ENCODE measurements at places on chromosomes 11 and 22. TPM values are rescaled to one million over a fixed set of nuclear protein-coding genes. Genes with fewer than 3 reads are reported as not detected.

GRCh38 chr11:76623171-76623883, 47.2 kb downstream of the LRRC32 start:
- no peak for DNase-seq

MMP27 gene
- not detected for polyA plus RNA-seq

- no peak for DNase-seq
These were observed 21.7 kb downstream of the CAVIN3 start for GRCh38 chr11:6298605-6299004.

KCNA4 gene
- polyA plus RNA-seq: 0.16 TPM

INSC gene
- 0.33 TPM for polyA plus RNA-seq

DNA sequence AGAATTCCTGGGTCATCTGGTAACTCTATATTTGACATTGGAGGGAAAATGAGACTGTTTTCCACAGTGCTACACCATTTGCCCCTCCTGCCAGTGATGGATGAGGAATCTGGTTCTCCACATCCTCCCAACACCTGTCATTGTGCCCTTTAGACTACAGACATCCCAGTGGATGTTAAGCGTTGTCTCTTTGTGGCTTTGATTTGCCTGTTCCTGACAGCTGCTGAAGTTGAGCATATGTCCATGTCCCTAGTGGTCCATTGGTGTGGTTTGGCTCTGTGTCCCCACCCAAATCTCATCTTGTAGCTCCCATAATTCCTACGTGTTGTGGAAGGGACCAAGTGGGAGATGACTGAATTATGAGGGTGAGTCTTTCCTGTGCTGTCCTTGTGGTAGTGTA, 88.5 kb downstream of the BRD1 start:
- no peak for DNase-seq

DNA sequence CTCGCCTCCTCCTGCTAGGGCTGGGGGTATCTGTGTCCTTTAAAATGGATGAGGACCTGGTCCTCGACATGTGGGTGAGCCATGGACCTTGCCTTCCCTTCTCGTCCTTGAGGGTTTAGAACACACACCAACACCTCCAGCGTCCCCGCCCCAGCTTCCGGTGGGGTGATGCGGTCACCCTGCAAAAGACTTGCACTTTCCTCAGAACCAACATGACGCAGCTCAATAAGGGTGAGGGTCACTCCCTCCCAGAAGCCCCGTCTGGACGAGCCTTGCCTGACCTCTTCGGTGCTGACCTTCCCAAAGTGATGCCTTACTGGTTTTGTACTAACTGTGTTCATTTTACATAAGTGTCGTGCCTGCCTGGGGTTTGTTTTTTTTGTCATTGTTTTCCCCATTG, 41.0 kb downstream of the DBX1 start:
- DNase-seq: no peak

DNA sequence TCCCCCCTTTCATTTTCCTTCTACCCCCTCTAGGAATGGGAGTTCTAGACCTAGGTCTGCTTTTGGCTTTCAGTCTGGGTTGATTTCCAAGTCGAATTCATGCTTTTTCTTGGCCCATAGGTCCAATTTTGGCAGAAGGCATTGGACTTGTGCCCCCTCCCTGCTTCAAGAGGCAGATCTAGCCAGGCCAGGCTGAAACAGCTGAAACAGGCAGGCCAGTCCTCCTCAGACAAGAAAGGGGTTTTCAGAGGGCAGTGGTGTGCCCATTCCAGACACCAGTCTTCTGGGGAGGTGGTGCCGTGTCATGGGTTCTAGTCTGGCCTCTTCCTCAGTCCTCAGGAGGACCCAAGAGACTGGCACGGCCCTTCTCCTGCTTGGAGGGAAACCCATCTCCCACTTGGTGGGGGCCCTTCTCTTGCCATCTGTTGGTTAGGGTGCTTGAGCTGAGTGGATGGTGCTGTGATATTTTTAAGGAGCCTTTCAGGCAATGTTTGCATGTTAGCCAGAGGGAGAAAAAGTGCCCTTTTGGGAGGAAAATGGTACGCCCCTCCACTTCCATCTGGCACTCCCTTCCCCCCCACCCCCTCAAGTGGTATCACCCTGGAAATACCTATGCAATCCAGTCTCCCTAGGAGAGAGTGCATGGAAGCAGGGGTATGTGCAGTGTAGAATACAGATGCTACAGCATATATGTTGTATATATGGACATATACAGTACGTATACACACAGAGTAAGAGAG, 53.6 kb downstream of the SYT13 start:
- DNase-seq: no peak

DNA sequence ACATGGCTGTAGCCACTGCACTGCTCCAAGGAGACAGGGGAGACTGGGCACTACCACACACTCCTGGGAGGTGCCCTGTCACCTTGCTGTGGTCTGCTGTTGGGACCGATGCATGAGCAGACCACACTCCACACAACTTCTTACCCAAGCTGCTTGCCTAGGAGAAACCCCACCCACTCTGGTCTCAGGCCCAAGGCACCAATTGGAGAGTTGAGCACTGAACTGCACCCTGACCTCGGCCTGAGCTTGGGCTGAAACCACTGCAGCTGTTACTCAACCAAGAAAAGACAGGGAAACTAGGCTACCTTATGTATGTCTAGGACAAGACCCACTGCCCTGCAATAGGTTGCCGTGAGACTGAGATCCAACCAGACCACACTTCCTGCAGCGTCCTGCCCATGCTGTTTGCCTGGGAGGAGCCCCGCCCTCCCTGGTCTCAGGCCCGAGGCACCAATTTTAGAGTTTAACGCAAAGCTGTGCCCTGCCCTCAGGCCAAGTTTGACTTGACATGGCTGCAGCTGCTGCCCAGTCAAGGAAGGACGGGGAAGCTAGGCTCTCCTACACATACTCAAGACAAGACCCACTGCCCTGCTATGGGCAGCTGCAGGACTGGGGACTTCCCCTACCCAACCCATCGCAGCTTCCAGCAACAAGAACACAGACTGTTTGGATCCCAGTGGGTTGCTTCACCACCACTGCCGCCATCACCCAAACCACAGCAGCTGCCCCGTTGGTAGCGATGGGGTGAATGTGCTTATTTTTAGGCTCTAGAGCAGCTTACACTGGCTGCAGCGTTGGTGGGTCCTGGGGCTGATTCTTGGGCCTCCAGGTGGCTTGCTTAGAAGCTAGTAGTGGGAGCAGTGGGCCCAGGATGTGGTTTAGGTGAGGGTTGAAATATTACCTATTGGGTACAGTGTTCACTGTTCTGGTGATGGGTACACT, 66.8 kb downstream of the BRD1 start:
- no peak for DNase-seq

C11orf97 gene
- polyA plus RNA-seq: 0.24 TPM

DNA sequence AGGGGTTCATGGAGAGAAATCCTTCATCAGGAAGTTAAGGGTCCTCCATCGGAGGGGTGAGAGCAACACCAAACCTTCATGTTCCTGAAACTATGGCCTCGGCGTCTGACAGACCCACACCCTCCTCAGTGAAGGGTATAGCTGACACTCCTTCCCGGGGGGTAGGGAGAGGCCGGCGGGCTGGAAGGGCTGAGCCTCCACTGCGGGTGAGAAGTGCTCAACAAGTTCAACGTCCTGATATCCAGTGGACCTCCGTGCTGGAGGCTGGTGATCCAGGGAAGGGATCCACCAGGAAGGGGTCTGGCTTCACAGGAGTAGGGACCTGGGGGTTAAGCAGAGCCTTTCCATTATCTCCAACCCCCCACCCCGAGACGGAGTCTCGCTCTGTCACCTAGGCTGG, 12.3 kb downstream of the CARS1 start:
- DNase-seq: no peak

NCAM1 gene
- 72.5 TPM for polyA plus RNA-seq

All from renal cortex interstitium (tissue), 15 donors.